ENCODE measurements at places on chromosomes 7 and 10.

DNA sequence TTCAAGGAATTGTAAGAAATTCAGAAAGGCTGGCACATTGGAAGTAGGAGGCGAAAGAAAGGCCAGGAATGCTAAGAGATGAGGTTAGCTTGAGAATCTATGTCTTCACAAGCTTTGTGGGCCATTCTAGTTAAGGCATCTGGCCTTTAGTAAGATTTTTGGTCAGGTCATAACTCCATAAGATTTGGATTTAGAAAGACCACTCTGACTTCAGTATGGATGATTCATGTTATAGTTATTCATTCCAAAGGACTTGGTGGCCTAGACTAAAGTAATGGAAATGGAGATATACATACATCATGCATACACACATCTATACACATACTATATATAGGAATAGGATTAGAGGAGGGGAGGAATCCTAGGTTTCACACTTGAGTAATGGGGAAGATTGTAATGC, 77.5 kb downstream of the SEPTIN7 start:
- no peaks in the 10 kb centered on the region for H3K36me3 ChIP-seq
- H3K4me1 ChIP-seq, result no peaks in the 10 kb centered on the region
- no peak overlapping the region for H3K4me3 ChIP-seq
- H3K27me3 ChIP-seq, result no peaks in the 10 kb centered on the region

DNA sequence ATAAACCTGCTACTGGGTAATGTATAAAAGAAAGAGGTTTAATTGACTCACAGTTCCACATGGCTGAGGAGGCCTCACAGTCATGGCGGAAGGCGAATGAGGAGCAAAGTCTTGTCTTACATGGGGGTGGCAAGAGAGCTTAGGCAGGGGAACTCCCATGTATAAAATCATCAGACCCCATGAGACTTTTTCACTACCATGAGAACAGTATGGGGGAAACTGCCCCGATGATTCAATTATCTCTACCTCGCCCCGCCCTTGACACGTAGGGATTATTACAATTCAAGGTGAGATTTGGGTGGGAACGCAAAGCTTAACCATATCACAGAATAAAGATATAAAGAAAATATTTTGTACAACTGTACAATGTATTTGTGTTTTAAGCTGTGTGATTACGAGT, 39.4 kb upstream of the PLCE1 start:
- no peaks in the 10 kb centered on the region for H3K27me3 ChIP-seq
- DNase-seq, result no peak
- no peaks in the 10 kb centered on the region for H3K36me3 ChIP-seq
- H3K27ac ChIP-seq, result no peak overlapping the region

DNA sequence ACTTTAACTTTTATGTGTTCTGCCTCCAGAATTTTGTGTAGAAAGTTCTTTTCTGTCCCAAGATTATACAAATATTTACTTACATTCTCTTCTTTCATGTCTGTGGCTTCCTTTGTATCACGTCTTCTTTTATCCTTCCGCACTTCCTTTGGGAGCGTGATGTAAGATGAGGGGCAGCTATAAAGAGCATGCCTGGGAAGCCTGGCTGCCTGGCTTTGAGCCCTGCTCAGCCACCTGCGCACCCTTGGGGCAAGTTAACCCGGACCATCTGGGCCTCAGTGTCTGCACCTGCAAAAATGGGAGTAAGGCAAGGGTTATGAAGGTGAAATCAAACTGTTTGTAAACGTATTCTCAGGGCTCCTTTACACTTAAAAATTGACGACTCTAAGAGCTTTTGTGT, 25.2 kb downstream of the PALD1 start:
- H3K4me3 ChIP-seq, result no peak overlapping the region
- H3K27ac ChIP-seq, result peak overlapping the region; percentile 73
- DNase-seq, result no peak
- peaks cover 20% of the 10 kb centered on the region for H3K4me1 ChIP-seq
- no peaks in the 10 kb centered on the region for H3K36me3 ChIP-seq

DNA sequence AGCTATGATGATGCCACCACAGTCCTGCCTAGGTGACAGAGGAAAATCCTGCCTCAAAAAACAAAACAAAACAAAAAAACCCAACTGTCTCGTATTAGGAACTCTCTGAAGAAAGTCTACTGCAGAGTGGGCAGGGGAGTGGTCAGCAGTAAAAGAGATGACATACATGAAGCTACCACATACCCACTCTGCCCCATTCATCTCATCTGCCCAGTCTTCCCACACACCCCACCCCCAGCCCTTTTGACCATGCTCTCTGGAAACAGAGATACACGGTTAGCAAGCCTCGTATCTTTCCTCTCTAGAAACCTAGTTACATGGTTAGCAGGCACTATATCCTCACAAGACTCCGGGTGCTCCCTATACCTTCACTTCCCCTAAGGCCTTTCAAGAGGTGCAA, 8.3 kb downstream of the SLC37A3 start:
- DNase-seq, result no peak

- no peaks in the 10 kb centered on the region for H3K4me1 ChIP-seq
- no peak overlapping the region for H3K4me3 ChIP-seq
- DNase-seq, result no peak
- H3K36me3 ChIP-seq, result no peaks in the 10 kb centered on the region
- no peak overlapping the region for H3K27ac ChIP-seq
Measured at GRCh38 chr10:68082872-68083271, 7.8 kb upstream of the HERC4 start.

GRCh38 chr7:120716307-120716706, 141.6 kb downstream of the TSPAN12 start:
- no peak overlapping the region for H3K4me3 ChIP-seq
- H3K4me1 ChIP-seq, result peaks cover 8% of the 10 kb centered on the region
- H3K27me3 ChIP-seq, result no peaks in the 10 kb centered on the region
- H3K36me3 ChIP-seq, result no peaks in the 10 kb centered on the region
- H3K27ac ChIP-seq, result no peak overlapping the region

DNA sequence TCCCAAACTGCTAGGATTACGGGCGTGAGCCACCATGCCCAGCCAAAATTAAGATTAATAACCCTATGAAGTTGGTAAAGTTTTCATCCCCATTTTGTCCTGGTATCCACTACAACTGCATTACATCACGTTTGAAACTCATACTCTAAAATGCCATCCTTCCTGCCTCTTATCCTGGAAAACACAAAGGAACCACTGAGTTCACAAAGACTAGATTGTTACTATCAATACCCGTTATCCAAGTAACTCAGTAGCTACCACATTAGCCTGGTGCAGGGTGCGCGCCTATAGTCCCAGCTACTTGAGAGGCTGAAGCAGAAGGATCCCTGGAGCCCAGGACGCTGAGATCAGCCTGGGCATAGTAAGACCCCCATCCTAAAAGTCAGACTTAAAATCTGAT, 63.5 kb upstream of the ANAPC16 start:
- no peak overlapping the region for H3K4me3 ChIP-seq
- H3K36me3 ChIP-seq, result no peaks in the 10 kb centered on the region
- H3K27ac ChIP-seq, result no peak overlapping the region
- no peaks in the 10 kb centered on the region for H3K27me3 ChIP-seq

GRCh38 chr7:83941300-83941699, 253.3 kb downstream of the SEMA3A start:
- H3K4me1 ChIP-seq, result no peaks in the 10 kb centered on the region
- H3K27ac ChIP-seq, result no peak overlapping the region
- DNase-seq, result no peak
- H3K36me3 ChIP-seq, result no peaks in the 10 kb centered on the region
- no peaks in the 10 kb centered on the region for H3K27me3 ChIP-seq

GRCh38 chr7:157687845-157688532, 351.2 kb downstream of the DNAJB6 start:
- H3K4me3 ChIP-seq, result peak overlapping the region; percentile 71
- H3K36me3 ChIP-seq, result no peaks in the 10 kb centered on the region
- peaks cover 19% of the 10 kb centered on the region for H3K27me3 ChIP-seq
- no peak for DNase-seq
- no peak overlapping the region for H3K27ac ChIP-seq
- peaks cover 2% of the 10 kb centered on the region for H3K4me1 ChIP-seq

GRCh38 chr7:150663802-150664494, 21.6 kb upstream of the GIMAP2 start:
- H3K27ac ChIP-seq, result no peak overlapping the region
- peaks cover under 1% of the 10 kb centered on the region for H3K36me3 ChIP-seq
- no peaks in the 10 kb centered on the region for H3K4me1 ChIP-seq
- no peak overlapping the region for H3K4me3 ChIP-seq
- no peak for DNase-seq

DNA sequence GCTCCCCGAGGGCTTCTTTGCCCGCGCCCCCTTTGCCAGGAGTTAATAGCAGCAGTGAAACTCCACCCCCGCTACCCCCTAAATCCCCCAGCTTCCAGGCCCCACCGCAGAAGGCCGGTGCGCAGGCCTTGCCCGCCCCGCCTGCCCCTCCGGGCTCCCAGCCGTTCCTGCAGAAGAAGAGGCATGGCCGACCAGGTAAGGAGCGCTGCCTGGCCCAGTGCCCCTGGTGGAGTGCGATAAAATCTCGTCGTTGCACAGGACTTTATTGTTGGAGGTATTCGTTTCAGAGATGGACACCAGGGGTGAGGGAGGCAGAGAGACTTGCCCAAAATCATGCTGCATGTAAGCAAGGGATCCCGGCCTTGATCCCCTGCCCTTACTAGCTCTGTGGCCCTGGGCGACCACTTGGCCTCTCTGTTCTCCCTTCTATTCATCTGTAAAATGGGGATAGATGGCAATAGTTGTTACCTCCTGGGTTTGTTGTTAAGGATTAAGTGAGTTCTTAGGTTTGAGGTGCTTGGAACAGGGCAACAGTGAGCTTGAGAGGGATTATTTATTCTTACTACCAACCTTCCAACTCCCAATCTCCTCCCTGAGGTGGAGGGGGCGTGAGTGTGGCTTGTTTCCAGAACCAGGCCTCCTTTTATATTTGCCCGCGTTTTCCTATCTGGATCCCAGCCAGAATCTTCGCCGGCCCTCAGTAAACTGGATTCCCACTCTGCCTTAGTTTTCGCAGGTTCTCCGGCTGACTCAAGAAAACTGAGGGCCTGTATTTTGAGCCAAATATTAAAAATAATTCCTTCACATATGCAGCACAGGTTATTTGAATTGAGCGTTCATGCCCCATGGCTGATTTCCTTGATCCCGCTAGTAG, 78.3 kb downstream of the WIPF3 start:
- peaks cover 13% of the 10 kb centered on the region for H3K27me3 ChIP-seq
- peak overlapping the region; percentile 35 for H3K4me3 ChIP-seq
- DNase-seq, result peak; percentile 38
- H3K4me1 ChIP-seq, result peaks cover 4% of the 10 kb centered on the region
- peaks cover 6% of the 10 kb centered on the region for H3K36me3 ChIP-seq

- no peaks in the 10 kb centered on the region for H3K36me3 ChIP-seq
- no peaks in the 10 kb centered on the region for H3K27me3 ChIP-seq
- H3K4me1 ChIP-seq, result peaks cover 13% of the 10 kb centered on the region
- no peak for DNase-seq
- H3K4me3 ChIP-seq, result no peak overlapping the region
- no peak overlapping the region for H3K27ac ChIP-seq
Measured at GRCh38 chr10:85459906-85460305, 906.7 kb downstream of the GRID1 start.

DNA sequence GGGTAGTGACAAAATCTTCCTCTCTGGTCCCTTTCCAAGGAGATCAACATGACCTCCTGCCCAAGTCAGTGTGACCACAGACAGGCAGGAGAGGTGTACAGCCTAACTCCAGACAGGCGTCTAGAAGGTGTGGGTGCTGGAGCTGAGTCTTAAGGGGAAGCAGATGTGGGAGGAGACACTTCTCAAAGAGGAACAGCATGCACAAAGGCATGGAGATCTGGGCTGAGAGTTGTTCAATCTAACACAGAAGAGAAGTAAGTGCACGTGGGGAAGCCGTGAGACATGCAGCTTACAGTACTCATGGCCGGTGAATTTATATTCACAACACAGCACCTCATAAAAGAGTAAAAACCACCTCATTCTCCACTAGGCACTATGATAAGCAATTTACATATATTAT, 23.8 kb upstream of the GSDME start:
- H3K4me1 ChIP-seq, result no peaks in the 10 kb centered on the region
- H3K27ac ChIP-seq, result no peak overlapping the region
- no peak overlapping the region for H3K4me3 ChIP-seq

DNA sequence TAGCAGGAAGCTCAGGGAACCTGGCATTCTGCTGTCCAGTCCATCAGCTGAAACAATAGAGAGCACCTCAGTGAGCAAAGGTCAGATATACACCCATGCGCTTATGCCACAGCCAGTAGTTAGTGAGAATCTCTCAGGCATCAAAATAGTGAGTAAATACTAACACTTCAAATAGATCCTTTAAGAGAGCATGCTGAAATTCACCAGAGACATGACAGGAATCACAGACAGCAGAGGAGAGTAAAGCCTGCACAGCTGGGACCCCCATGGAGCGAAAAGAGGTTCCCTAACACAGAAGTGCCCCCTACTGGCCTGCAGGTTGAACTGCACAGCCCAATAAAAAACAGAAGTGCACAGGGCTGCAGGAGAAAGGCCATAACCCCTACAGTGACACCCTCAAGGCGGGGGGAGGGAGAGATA, 57.6 kb upstream of the ANTXRL start:
- no peaks in the 10 kb centered on the region for H3K36me3 ChIP-seq
- no peak overlapping the region for H3K4me3 ChIP-seq
- DNase-seq, result peak; percentile 56
- H3K4me1 ChIP-seq, result peaks cover 5% of the 10 kb centered on the region
- H3K27ac ChIP-seq, result no peak overlapping the region

DNA sequence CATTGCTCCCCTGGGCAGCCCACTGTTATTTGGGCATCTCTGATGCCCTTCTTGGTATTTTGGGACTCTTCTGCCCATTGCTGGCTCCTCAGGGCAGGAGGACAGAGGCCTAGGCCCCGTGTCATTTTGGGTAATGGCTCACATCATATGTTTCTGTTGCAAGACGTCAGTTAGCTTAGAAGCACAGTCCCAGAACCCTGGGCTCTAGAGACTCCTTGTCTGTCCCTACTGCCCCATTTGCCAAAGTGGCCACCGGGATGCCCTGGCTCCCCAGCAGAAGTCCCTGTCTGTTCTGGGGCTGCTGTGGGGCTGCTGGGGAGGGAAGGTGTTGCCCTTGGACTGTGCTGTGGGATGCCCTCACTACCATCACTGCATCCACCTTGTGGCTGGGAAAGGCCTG, 48.8 kb downstream of the ADCYAP1R1 start:
- no peak overlapping the region for H3K4me3 ChIP-seq
- peaks cover 6% of the 10 kb centered on the region for H3K4me1 ChIP-seq
- DNase-seq, result no peak
- peaks cover 1% of the 10 kb centered on the region for H3K27me3 ChIP-seq
- H3K36me3 ChIP-seq, result no peaks in the 10 kb centered on the region

GRCh38 chr7:45660201-45660900, 86.2 kb downstream of the ADCY1 start:
- H3K27me3 ChIP-seq, result peaks cover 15% of the 10 kb centered on the region
- no peak for DNase-seq
- peaks cover 9% of the 10 kb centered on the region for H3K4me1 ChIP-seq
- no peak overlapping the region for H3K4me3 ChIP-seq

DNA sequence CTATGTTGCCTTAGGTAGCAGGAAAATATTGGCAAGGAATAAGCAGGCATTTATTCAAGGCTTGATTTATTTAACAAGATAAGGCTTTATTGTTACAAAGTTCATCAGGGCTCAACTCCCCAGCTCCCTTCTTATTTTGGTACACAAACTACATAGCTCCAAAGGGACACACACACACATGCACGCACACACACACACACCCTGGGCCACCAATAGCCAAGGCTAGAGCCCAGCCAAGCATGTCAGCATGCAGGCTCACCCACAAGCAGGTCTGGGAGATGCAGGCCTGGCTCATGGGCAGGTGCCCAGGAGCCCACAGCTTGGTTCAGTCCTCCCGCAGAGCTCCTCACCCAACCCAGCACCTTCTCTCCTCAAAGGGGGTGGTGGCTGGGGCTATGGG, 23.4 kb downstream of the LEP start:
- H3K27me3 ChIP-seq, result peaks cover 2% of the 10 kb centered on the region
- no peak for DNase-seq
- H3K4me1 ChIP-seq, result peaks cover 21% of the 10 kb centered on the region
- H3K4me3 ChIP-seq, result no peak overlapping the region

- no peaks in the 10 kb centered on the region for H3K27me3 ChIP-seq
- no peak overlapping the region for H3K4me3 ChIP-seq
- DNase-seq, result no peak
- peaks cover 11% of the 10 kb centered on the region for H3K36me3 ChIP-seq
- no peaks in the 10 kb centered on the region for H3K4me1 ChIP-seq
Measured at GRCh38 chr7:104695563-104695962, 318.4 kb upstream of the KMT2E start.
